Activated naive CD4-positive, alpha-beta T cell (primary cell): ENCODE measurements at places on chromosomes 1 and 21.

DNA sequence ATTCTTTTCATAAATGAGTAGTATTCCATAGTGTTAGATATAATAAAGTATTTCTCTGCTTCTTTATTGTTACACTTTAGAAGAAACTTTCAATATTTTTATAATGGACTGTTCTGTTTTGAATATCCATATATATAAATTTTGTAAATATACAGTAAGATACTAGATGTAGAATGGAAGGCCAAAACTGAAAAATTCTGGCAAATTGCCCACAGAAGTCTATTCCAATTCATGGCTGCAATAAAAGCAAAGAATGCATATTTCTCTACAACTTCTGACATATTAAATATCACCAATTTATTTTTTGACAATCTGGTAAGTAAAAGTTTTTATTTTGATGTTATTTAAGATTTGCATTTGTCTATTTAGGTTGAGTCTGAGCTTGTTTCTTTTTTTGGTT is 532.5 kb downstream of the NCAM2 start:
- no peak for DNase-seq

GRCh38 chr1:65538086-65538485 is 117.6 kb downstream of the LEPR start:
- no peak for DNase-seq

- DNase-seq, result no peak
Observed at GRCh38 chr1:99956755-99957154, 13.0 kb upstream of the SLC35A3 start.

DNA sequence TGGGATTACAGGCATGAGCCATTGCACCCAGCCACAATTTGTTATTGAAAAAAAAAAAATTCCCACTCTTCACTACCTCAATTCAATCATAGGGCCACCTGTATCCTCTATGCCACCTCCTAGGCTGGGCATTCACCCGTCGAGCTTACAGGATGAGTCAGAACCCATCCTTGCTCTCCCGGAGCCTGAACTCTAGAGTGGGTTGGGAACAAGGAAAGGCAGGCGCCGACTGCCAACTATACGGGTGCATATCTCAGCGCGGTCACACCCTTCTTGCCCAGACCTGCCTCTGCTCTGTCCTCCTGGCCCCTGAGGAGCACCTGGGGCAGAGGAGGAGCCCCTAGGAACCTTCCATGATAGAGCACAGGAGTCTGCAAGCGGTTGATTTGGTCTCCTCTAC is 21.4 kb upstream of the LBR start:
- no peak for DNase-seq

DNA sequence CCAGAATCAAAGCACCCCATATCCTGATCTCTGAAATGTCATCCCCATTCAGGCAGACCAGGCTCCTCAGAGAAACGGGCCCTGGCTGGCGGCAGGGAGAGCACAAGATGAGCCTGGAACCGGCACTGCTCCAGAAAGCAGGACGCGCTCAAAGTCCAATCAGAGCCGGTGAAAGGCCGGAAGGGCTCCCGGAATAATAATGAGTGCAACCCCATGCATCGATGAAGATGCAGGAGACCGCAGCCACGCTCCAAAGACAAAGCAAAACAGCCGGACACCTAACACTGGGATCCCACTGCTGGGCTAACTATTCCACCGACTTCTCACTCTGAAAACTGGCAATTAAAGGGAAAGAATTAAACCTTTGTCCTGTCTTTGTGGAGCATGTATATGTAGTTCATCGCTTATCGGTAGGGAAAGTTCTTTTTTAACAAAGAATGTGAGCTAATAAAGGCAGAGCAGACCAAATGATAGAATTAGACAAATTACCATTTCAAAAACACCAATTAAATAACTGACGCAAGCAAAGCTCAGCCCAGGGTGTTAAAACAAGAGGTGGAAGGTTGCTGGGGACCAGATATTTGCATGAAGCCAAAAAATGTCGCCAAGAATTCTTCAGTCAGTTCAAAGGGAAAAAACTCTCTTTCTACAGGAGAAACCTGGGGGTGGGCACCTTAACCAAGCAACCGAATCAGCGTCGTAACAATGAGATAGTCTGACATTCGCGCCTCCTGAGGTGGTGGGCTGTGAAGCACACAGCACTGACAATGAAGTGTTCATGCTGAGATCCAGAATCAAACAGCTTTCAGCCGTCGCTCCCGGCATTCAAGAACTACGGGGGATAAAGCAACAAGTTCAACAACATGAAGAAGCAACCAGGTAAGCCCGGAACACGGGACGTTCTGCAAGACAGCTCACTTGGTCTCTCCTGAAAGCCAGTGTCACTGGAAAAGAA is 95.2 kb downstream of the NPHP4 start:
- no peak for DNase-seq

DNA sequence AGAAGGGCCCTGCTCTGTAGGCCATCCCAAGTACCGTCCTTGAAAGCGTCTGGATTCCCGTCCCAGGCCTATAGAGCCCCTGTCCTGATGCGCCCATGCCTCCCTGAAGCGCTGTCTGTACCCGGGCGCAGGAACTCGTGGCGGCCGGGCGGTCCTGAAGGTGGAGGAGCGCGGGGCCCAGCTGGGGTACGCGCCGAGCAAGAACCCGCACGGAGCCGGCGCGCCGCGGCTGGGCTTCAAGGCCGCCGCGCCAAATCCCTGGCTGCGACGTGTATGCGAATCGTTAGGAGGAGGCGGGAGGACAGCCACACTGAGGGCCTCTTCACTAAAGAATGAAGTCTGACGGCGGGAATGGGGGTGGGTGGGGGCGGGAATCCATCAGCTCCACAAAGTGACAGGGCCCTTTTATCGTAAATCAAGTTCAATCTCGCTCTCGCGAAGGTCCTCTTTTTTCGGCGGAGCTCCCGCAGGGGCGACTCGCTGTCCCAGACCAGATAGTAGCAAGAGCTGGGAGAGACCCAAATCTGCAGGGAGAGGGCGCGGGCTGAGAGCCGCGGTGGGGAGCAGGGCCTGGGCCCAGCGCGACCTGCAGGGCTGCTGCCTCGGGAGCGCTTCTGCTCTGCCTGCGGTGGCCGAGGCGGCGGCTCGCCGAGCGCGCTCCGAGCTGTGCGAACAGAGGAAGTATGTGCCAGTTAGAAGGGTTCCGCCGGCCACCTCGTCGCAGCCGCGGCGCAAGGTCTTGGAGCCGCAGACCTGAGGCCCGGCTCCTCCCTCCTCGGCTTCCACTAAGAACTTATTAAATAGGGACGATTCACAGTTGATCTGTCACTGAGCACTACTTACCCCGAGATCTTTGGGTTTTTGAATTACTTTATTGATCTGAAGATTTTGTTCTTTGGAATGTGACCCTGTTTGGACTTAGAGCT is 10.4 kb downstream of the BARHL2 start:
- DNase-seq, result no peak

- no peak for DNase-seq
Observed at GRCh38 chr1:203479646-203480045, 4.0 kb downstream of the PRELP start.

DNA sequence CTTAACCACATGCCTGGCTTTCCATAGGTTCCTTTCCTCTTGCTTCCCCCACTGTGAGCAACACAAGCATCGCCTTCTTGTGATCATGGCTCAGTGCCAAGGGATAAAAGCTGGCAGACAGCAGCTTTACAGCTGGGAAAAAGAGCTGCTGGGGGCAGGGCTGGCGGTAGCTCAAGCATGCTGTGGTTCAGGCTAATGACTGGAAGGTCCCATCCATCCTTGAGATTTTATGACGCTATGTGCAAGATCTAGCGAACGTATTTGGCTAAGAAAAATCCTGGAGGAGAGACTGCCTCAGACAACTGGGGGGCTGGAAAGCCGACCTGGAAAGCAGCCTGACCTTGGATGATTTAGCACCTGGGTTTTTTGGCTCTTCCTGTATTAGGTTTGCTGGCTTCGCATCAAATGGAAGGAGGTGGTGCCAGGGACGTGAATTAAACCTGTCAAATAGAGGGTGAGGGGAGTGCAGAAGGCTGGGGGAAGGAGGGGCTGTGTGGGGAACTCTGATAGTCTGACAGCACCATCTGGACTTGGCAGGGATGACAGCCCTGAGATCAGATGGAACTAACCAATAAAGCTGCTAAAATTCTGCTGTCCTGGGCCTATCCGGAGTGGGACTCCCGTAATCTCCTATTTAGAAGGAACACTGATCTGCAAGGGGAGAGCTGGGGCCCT is 34.8 kb downstream of the ZMYND12 start:
- DNase-seq, result no peak

GRCh38 chr1:10271869-10272268 is 61.5 kb downstream of the KIF1B start:
- no peak for DNase-seq

- DNase-seq, result no peak
Observed at GRCh38 chr1:115764541-115764940, 4.0 kb downstream of the CASQ2 start.

DNA sequence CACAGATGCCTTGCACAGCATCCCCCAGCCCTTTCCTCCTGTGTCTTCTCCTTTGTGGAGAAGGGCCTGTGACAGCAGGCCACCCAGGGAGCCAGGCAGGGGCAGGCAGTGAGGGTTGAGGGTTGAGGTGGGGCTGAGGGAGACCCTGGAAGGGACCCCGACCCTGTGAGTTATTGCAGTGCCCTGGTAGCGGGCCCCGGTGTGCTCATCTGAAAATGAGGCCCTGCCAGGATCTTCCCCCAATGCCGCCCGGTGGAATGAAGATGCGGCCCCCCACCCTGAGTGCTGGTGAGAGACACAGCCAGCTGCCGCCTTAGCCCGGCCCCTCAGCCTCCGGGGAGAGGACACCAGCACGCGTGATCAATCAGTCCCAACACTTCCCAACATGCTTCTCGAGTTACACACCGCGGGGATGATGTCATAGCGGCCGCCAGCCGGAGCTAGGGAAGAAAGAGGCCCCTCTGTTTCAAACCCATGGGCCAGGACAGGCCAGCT is 36.2 kb upstream of the ACTRT2 start:
- no peak for DNase-seq

DNA sequence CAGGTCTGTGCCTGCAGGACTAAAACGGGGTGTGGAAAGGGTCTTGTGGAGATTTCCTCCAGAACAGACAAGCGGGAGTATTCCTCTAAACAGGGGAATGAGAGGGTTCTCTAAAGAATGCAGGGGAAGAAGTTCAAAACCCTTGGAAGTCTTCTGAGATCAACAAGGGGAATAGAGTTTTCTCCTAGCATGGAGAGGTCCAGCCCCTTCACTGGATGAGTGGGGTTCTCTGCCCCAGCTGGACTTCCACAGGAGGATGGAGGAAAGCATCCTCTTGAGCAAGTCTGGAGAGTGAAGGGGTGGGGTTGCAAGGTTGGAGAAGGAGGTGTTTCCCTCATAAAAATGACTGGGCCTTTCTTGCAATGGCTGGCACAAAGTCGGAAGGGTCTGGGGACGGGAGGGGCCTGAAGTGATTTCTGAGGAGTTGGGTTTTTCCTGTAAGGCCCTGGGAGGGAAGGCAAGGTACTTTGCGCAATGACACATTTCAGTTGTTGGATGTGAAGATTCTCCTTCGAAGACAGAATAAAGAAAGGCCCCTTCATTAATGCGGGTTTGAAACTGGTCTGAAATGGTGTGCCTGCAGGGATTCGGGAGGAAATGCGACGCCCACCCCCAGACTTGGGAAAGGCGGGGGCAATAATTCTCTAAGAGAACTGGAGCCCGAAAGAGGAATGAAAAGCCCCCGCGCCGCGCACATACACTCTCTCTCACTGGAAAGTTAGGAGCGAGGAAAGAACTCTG is 884 bp downstream of the SPATA6 start:
- DNase-seq, result no peak

- no peak for DNase-seq
Observed at GRCh38 chr1:7229696-7230631, 444.7 kb downstream of the CAMTA1 start.

- DNase-seq, result no peak
Observed at GRCh38 chr21:14886001-14886400, 178.8 kb downstream of the NRIP1 start.

- DNase-seq, result no peak
Observed at GRCh38 chr1:94970783-94971182, 43.9 kb upstream of the CNN3 start.

- DNase-seq, result no peak
Observed at GRCh38 chr1:183645531-183645930, 7.6 kb downstream of the APOBEC4 start.

GRCh38 chr1:108070662-108071061 is 105.7 kb upstream of the VAV3 start:
- DNase-seq, result no peak

GRCh38 chr1:152000964-152001630 is 7.4 kb upstream of the S100A10 start:
- DNase-seq, result no peak

DNA sequence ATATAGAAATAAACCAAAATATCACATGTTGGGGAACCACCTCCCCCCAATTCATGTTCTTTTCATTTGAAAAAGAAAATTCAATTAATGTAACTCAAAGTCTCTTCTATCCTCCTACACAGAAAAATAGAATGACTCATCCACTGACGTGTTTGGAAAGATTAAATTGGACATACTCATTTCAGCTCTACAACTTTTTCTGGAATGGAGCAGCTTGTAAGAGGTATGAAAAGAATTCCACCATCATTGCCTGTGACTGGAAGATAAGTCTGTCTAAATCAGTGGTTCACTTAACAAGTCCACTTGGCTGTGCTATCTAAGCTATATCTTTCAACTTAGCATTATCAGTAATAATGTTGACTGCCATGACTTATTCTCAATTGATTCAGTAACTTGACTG is 702.3 kb downstream of the BRINP3 start:
- no peak for DNase-seq

DNA sequence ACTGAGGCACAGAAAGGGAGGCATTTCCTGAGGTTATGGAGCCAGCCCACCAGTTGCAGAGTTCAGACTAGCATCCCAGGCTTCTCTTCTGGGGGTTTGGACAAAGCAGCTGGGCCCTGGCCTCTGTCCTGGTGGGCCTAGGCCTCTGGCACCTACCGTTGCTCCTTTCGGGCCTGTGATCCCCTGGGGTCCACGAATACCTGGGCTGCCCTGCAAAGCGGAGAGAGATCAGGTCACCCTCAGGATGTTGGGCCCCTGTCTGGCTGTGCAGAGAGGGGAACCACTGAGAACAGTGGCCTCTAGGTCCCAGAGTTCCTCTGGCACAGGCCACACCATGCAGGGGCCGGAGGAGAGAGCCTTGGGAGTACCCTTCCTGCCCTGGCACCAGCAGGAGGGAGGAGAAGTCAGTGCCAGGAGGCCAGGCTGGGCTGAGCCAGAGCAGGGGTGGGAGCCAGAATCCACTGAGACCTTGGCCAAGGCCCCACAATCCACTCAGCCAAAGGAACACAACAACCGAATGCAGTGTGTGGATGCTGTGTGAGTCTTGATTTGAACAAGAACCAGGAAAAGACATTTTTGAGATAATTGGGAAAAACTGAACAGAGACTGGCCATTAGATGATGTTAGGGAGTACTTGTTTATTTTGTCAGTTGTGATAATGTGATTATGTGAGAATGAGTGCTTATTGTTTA is 8.9 kb downstream of the COL9A2 start:
- DNase-seq, result no peak

- no peak for DNase-seq
Observed at GRCh38 chr1:9615316-9616063, 26.8 kb downstream of the TMEM201 start.

DNA sequence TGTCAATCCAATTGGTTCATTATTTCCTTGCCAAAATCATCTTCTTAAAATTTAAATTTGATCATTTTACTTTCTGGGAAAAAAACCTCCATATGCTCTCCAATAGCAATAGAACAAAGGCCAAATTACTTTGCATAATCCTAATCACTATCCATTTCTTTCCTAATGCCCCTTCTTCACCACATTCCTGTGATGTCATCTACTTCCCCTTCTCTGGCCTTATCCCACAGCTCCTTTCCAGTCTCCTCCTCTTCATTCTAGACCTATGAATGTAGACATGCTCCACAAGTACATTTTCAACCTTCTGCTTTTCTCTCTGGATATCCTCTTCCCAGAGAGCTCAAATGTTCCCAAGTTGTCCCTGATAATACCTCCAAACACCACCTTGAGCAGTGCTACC is 216.6 kb downstream of the MRPL39 start:
- no peak for DNase-seq

GRCh38 chr21:37226041-37226920 is 40.9 kb downstream of the VPS26C start:
- no peak for DNase-seq
